Activated CD4-positive, alpha-beta memory T cell treated with anti-CD3 and anti-CD28 coated beads, Interleukin-2, amount 10 ng/mL, durations not matched to agents 7 days and 5 days (primary cell): ENCODE measurements at places on chromosomes 7 and 10.

- H3K36me3 ChIP-seq, result no peaks in the 10 kb centered on the region
- no peaks in the 10 kb centered on the region for H3K4me1 ChIP-seq
- DNase-seq, result no peak
Measured at GRCh38 chr7:154564676-154565075, 438.2 kb downstream of the PAXIP1 start.

DNA sequence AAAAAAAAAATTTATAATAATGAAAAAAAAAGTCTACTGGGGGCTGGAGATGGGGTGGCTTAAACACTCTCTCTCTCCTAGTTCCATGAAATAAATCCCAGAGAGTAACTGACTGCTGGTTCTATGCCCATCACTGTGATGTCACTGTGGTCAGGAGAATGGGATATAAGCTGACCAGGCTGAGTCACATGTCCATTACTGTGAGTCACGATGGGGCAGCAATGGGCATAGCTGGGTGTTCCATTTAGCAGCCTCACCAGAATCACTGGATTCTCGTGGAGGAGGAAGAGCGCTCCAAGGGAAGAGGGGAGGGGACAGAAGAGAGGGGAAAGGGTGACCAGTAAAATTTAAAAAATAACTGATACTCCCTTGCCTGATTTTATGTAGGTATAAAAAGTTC lies 37.1 kb downstream of the MASTL start:
- no peaks in the 10 kb centered on the region for H3K27me3 ChIP-seq
- peaks cover 16% of the 10 kb centered on the region for H3K36me3 ChIP-seq
- no peaks in the 10 kb centered on the region for H3K4me1 ChIP-seq
- DNase-seq, result no peak

- peak overlapping the region; percentile 82 for H3K27ac ChIP-seq
- H3K4me1 ChIP-seq, result peaks cover 25% of the 10 kb centered on the region
- DNase-seq, result peak; percentile 57
- no peaks in the 10 kb centered on the region for H3K27me3 ChIP-seq
- peak overlapping the region; percentile 88 for H3K4me3 ChIP-seq
- H3K36me3 ChIP-seq, result peaks cover 20% of the 10 kb centered on the region
Measured at GRCh38 chr10:21534604-21535493, 817 bp downstream of the MLLT10 start.

GRCh38 chr7:106448346-106448991 lies 163.7 kb upstream of the NAMPT start:
- peaks cover 8% of the 10 kb centered on the region for H3K27me3 ChIP-seq
- DNase-seq, result no peak
- no peak overlapping the region for H3K27ac ChIP-seq
- H3K36me3 ChIP-seq, result no peaks in the 10 kb centered on the region

DNA sequence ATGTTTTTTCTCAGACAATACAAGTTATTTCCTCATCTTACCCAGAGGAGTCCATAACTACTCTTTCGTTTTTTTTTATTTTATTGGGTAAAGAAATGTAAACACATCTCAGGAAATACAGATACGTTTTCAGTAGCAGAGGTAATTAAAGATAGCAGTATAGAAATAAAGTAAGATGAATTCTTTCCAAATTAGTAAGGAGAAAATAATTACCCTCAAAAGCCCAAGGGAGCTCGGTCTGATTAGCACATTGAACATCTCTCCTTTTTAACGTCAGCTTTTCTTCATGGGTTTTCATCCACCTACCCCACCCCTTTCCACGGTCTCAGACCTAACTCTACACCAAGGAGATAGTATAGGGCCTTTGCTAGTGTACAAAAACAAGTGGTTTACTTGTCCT lies 294.2 kb downstream of the GRID1 start:
- no peak overlapping the region for H3K27ac ChIP-seq
- no peaks in the 10 kb centered on the region for H3K36me3 ChIP-seq
- no peak overlapping the region for H3K4me3 ChIP-seq
- H3K27me3 ChIP-seq, result peaks cover 7% of the 10 kb centered on the region
- no peaks in the 10 kb centered on the region for H3K4me1 ChIP-seq
- DNase-seq, result no peak

DNA sequence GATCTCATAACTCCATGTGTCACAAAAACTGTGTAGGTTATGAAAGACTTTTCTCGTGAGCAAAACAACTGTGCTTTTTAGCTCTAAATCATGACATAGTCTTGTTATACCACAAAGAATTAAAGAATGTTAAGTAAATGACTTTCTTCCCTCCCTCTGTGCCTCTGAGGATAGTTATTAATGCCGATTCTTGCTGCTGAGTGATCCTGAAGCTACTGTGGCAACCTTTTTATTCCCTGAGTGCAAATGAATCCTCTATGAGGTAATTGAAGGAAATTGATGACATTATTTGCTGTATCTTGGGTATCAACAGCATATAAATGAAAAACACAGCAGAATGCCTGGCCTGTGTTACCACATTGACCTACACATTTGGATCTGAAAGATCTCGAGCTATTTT lies 142.2 kb upstream of the HDAC9 start:
- no peaks in the 10 kb centered on the region for H3K36me3 ChIP-seq
- no peak overlapping the region for H3K4me3 ChIP-seq
- DNase-seq, result no peak
- peaks cover 1% of the 10 kb centered on the region for H3K4me1 ChIP-seq

GRCh38 chr10:132776186-132776585 lies 9.8 kb downstream of the NKX6-2 start:
- H3K27me3 ChIP-seq, result no peaks in the 10 kb centered on the region
- no peak for DNase-seq
- no peak overlapping the region for H3K27ac ChIP-seq
- no peaks in the 10 kb centered on the region for H3K4me1 ChIP-seq

DNA sequence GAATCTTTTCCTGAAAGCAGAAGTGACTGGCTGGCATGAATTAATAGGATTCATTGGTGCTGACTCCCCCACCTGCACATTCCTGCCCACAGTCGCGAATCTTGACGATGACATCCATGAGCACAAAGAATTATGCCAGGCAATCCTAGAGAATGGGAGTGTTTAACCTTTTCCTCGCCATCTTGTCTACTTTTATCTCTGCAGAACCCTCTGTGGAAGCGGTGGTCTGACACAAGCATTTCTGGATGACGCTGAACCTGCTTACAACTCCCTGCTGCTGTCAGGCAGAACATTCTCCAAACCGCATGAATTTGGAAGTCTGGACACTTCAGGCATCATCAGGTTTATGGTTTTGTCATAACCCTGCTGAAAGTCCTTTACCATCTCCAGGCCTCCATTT lies 36.5 kb downstream of the KLF6 start:
- H3K27ac ChIP-seq, result no peak overlapping the region
- no peaks in the 10 kb centered on the region for H3K36me3 ChIP-seq
- no peak overlapping the region for H3K4me3 ChIP-seq
- peaks cover 2% of the 10 kb centered on the region for H3K4me1 ChIP-seq
- DNase-seq, result no peak

DNA sequence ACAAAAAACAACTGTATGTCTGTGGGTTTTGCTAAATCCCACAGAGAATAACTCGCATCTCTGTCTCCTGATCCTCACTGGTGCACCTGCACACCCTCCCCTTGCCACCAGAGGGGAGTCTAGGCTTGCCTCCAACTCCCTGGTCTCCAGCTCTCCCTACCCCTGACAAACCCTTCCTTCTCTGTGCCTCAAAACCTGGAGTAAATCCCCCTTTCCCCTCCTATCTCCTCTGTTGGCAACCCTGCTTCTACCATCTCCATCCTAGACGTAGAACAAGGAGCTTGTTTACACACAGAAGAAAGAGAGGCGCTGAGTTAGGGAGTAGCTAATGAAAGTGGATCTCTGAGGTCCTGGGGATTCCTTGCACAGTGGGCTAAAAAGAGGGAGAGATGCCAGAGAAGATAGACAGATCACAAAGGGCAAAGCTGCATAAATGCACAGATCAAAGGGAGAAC lies 6.0 kb downstream of the MBLAC1 start:
- no peaks in the 10 kb centered on the region for H3K36me3 ChIP-seq
- no peak overlapping the region for H3K4me3 ChIP-seq
- peaks cover 3% of the 10 kb centered on the region for H3K27me3 ChIP-seq
- DNase-seq, result peak; percentile 75

DNA sequence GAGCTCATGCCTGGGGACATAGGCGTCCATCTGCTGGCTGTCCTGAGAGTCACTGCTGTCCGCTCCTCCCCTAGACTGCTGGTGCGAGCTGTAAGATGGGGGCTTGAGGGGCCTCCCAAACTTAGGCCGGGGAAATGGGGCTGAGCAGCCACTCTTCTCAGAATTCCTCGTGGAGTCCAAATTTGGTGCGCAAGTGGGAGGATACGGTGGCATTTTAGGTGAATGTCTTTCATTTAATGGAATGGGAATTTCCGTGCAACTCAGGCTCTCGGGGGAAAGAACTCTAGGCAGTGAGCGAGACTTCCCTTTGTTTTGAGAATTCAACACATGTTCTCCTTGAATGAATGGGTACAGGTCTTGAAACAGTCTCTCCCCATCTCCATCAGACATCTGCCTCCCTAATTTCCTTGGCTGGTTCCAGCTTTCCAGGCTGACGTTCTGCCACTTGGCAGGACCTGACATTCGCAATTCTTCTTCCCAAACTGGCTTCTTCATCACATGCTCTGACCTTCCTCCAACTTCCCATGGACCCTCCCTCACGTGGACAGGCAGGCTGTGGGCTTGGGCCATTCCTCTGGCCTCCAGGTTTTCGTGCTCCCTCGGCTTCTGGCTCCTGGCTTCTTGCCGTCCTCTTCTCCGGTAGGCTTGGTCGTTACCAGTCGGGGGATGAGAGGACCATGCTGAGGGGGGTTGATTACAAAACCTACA lies 30.1 kb downstream of the JCAD start:
- H3K4me1 ChIP-seq, result peaks cover 65% of the 10 kb centered on the region
- DNase-seq, result no peak
- H3K27me3 ChIP-seq, result peaks cover 49% of the 10 kb centered on the region
- no peak overlapping the region for H3K4me3 ChIP-seq
- peaks cover 4% of the 10 kb centered on the region for H3K36me3 ChIP-seq

DNA sequence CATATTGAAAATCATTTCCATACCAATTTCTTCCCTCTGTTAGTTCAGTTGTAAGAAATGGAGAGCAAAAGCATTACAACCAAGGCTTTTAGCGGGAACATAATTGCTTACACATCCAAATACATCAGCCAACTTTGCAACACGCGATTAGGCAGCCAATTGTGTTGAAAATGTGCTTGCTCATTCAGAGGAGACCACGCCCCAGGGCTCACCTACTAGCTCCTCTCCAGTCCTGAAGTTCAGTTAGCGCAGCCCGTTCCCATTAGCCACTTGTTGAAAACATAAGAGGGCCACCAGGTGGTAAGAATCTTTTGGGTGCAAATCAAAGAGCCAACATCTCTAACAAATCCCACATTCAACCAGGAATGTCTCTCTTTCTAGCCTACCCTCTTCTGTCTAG lies 213.2 kb upstream of the MDFIC start:
- DNase-seq, result no peak
- H3K27ac ChIP-seq, result no peak overlapping the region

- H3K4me1 ChIP-seq, result no peaks in the 10 kb centered on the region
- no peaks in the 10 kb centered on the region for H3K36me3 ChIP-seq
- no peaks in the 10 kb centered on the region for H3K27me3 ChIP-seq
- H3K27ac ChIP-seq, result no peak overlapping the region
Measured at GRCh38 chr7:136325578-136325977, 348.4 kb upstream of the MTPN start.

DNA sequence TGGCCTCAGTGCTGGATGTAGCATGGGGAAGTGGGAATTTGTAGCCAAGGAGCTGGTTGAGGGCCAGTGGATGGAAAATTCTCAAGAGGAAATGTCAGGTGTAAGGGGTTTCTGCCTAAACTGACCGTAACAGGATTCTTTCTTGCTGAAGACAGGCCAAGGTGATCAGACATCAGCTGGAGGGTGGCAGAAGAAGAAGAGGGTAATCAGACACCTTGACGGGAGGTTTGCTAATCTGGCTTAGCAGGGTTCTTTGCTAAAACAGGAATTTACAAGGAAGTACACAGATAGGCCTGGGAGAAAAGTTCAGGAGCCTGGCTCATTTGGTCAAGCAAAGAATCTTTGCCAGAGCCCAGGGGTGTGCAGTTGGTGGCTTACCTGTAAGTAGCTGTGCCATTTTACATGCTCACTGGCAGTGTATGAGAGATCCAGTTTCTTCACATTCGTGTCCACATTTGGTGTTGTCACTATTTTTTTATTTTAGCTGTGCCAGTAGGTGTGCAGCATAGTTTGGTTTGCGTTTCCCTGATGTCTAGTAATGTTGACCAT lies 73.7 kb downstream of the BMPR1A start:
- H3K36me3 ChIP-seq, result no peaks in the 10 kb centered on the region
- no peak for DNase-seq
- H3K27ac ChIP-seq, result no peak overlapping the region
- no peak overlapping the region for H3K4me3 ChIP-seq

DNA sequence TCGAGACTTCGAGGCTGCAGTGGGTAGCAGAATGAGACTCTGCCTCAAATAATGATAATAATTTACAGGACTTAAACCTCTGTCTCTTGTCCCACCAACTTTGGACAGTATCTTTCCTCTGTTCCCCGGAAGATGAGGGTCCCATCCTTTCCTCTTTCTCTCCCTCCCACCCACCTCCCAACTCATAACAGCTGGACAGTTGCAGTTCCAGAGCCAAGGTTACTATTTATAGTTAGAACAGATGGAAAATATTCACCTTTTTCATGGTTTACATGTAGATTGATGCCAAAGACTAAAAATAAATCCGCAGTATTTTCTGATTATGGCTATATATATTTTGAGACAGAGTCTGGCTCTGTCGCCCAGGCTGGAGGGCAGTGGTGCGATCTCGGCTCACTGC lies 31.6 kb upstream of the SUN1 start:
- no peaks in the 10 kb centered on the region for H3K36me3 ChIP-seq
- DNase-seq, result no peak
- H3K27me3 ChIP-seq, result peaks cover 4% of the 10 kb centered on the region
- H3K27ac ChIP-seq, result no peak overlapping the region

DNA sequence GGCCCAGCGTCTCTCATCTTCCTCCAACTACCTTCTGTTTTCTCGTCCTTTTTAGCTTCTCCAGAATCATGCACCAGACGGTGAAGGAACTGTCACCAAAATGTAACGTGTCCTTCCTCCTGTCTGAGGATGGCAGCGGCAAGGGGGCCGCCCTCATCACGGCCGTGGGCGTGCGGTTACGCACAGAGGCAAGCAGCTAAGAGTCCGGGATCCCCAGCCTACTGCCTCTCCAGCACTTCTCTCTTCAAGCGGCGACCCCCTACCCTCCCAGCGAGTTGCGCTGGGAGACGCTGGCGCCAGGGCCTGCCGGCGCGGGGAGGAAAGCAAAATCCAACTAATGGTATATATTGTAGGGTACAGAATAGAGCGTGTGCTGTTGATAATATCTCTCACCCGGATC lies 15.8 kb downstream of the TACR2 start:
- no peak for DNase-seq
- H3K4me1 ChIP-seq, result peaks cover 1% of the 10 kb centered on the region
- no peak overlapping the region for H3K27ac ChIP-seq
- H3K36me3 ChIP-seq, result peaks cover 47% of the 10 kb centered on the region

- H3K27ac ChIP-seq, result no peak overlapping the region
- no peaks in the 10 kb centered on the region for H3K36me3 ChIP-seq
- no peak for DNase-seq
- H3K27me3 ChIP-seq, result no peaks in the 10 kb centered on the region
- no peaks in the 10 kb centered on the region for H3K4me1 ChIP-seq
Measured at GRCh38 chr7:18320971-18321567, 174.5 kb upstream of the HDAC9 start.

- no peaks in the 10 kb centered on the region for H3K27me3 ChIP-seq
- no peak for DNase-seq
- H3K4me3 ChIP-seq, result no peak overlapping the region
- H3K36me3 ChIP-seq, result no peaks in the 10 kb centered on the region
- H3K27ac ChIP-seq, result no peak overlapping the region
Measured at GRCh38 chr7:82053453-82054032, 283.7 kb upstream of the HGF start.
